ENCODE measurements at places on chromosomes 4 and X.

DNA sequence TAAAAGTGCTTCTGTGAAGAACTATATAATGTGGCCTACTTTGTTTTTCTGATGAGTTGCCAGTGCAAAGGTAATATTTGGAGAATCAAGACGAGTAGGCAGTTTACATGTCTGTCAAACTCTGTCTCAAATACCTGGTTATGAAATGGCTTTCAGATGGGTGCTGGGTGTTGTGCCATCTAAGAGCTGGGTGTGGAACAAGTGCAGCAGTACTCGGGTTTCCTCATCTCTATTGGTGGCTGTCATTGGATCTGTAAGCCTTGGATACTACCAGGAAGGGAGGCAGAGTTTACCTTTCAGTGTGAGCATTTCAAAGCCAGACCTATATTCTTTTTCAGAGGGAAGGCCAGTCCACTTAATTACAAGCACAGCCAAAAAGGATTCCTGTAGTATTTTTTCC lies 37.2 kb downstream of the MTM1 start:
- no peak for DNase-seq

GRCh38 chr4:48681856-48682255 lies 98.2 kb downstream of the FRYL start:
- peak; percentile 62 for DNase-seq

- DNase-seq, result no peak
Measured at GRCh38 chrX:38336538-38337240, 9.4 kb upstream of the RPGR start.

DNA sequence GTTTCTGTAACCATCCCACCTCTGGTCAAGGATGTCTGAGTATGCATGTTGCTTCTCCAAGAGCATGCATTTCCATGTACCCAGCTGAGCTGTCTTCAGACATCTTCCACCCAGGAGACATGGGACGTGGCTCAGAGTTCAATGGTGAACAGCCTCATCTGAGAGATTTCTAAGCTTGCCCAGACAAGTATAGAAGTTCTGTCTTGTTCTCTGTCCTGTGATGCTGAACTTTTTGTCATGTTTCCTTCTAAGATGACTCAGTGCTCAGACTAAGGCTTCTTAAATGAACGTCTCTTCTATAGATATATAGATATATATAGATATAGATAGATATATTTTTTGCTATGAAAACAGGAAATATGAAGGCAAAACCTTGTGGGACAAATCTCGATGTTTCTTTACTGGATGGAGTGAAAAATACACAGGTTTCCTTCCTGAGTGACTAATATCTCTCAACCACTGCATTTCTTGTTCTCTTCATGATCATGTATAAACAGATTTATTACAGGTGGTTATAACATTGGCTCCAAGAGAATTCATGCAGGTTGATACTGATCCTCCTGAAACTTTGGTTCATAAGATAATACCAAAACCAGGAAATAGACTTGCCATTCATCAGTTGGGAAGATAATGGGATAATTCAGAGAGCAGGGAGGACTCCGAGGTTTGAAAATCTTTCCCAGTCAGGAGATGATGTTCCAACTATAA lies 168.2 kb downstream of the ZNF518B start:
- DNase-seq, result no peak

GRCh38 chrX:9997524-9997923 lies 30.4 kb downstream of the CLDN34 start:
- peak; percentile 65 for DNase-seq
